ENCODE measurements at places on chromosomes 3 and 15.
A peak's percentile ranks its signal among the peaks of the same experiment; 100 is the strongest.

GRCh38 chr3:50926868-50927267 lies 252.1 kb downstream of the DOCK3 start:
- no peak for DNase-seq

DNA sequence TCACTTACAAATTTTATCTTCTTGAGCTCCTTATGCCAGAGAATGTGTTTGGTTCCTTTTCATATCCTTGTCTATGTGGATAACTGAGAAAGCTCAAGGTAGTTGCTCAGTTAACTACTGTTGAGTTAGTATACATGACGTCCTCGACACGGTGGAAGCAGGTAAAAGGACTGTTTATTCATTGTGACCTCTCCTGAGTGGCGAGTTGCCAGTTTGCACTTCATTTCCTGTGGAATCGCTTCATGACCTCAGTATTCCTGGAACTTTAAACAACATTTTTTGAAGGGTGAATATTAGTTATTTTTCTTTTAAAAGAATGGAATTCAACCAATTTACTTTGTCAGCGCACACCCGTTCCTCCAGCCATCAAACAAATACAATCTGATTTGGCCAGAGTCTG lies 1.2 kb upstream of the TPRG1 start:
- DNase-seq: no peak

DNA sequence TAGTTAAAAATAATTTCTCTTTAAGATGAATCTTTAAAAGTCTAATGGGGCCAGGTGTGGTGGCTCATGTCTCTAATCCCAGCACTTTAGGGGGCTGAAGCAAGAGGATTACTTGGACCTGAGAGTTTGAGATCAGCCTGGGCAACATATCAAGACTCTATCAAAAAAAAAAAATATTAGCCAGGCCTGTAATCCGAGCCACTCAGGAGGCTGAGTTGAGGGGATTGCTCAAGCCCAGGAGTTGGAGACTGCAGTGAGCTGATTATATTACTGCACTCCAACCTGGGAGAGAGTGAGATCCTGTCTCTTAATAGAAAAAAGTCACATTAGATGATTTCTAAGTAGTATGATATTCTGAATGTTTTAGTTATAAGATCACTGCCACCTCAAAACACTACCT lies 322.0 kb upstream of the MANF start:
- DNase-seq: no peak

DNA sequence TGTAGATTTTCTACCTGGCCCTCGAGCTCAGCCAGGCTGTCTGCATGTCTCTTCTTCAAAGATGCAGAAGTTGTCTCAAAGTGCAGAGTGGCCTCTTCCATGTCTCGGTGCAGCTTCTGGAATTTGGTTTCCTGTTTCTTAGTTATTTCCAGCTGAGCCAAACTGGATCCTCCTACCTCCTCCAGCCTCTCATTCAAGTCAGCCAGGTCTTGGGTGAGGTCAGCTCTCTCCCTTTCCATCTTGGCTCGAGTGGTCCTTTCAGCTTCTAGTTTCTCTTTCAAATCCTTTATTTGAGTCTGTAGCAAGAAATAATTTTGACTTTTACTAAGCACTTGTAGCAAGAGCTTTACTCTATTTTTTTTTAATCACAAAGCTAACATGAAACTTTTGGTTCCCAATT lies 81.8 kb downstream of the MYH15 start:
- no peak for DNase-seq

GRCh38 chr15:76495487-76495886 lies 158.9 kb downstream of the ISL2 start:
- no peak for DNase-seq

- no peak for DNase-seq
Measured at GRCh38 chr3:165855581-165855980, 18.4 kb upstream of the BCHE start.

DNA sequence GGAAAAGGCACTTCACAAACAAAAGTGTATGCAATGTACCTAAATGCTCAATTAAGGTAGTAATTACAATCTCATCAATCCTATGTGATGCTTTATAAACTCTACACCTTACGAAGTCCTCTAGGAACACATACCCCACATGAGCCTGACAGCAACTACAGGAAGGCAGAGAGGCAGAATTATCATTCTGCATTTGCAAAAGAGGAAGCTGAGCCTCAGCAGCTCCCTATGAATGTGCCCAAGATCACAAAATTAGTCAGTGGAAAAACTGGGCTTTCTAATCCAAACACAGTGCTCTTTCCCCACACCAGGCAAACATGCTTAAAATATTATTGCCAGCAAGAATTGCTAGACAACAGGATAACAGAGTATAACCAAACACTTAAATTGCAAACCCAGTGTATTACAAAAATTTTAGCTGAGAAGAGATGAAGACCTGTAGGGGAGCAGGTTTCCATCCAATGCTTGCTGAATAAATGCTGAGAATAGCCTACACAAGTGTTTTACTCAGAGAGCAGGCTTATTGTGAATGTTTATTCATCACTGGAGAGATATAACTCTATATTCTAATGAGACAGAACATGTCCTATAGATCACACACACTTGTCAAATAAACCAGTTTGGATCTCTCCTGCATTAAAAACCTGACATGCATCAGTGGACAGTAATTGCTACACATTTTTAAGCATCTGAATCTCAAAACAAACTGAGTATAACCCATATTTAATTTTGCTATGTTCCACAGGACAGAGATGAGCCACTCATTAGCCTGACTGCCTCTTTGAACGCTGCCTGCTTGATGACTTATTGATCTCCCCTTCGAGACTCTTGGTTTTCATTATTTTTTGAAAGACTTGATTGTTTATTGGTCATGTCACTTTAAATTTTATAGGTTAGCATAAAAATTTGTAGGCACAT lies 62.2 kb downstream of the PLCH1 start:
- no peak for DNase-seq

DNA sequence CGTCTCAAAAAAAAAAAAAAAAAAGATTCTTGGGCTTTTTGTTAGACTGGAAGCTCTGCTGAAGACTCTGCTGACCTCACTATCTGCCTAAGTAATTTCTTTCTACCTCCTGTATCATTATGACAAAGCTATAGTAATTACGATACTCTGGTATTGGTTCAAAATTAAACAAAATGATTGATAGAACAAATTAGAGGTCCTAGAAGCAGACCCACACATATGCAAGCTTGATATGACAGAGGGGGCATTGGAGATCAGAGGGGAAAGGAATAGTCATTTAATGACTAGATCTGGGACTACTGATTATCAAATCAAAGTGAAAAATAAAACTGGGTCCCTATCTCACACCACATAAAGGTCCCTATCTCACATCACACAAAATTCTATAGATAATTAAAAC lies 21.9 kb upstream of the AP3B2 start:
- DNase-seq: no peak

GRCh38 chr15:97875513-97876280 lies 84.8 kb upstream of the ARRDC4 start:
- no peak for DNase-seq

- peak; percentile 60 for DNase-seq
Measured at GRCh38 chr3:196712514-196713413, 587 bp downstream of the PIGX start.

- peak; percentile 2 for DNase-seq
Measured at GRCh38 chr3:48299746-48300712, 33.4 kb downstream of the SPINK8 start.

DNA sequence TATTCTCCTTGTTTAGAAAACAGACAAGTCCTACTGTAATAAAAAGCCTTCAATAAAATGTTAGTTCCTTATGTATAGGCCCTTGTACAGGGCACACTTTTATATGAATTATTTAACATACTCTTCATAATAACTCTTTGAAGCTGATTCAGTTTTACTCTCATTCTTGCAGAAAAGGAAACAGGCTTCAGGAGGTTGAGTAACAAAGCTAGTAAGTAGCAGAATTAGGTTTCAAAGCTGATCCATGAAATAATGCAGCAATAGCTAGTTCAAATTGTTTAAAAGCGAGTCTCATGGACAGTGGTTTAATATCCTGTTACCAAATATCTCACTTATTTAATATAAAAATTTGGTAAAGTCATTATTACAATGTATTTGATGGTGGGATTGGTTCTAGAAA lies 25.0 kb downstream of the TCF12 start:
- DNase-seq: no peak

DNA sequence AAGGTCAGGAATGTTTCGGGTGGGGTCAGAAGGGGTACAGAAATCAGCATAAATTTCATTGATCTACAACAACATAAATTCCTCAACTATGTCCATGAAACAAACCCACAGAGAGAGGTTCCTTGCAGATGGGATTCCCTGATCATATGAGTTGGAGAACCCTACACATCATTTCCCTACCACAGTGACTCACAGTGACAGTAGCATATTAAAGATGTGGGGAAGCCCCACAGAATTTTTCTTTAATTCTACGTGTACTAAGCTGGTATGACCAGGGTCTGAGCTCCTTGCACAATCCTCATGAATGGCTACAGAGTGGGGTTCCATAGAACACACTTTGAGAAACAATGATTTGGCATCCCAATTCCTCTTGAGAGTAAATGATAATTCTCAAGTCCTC lies 116.9 kb upstream of the RAD18 start:
- no peak for DNase-seq

GRCh38 chr15:68691705-68692104 lies 112.9 kb downstream of the CORO2B start:
- DNase-seq: no peak

DNA sequence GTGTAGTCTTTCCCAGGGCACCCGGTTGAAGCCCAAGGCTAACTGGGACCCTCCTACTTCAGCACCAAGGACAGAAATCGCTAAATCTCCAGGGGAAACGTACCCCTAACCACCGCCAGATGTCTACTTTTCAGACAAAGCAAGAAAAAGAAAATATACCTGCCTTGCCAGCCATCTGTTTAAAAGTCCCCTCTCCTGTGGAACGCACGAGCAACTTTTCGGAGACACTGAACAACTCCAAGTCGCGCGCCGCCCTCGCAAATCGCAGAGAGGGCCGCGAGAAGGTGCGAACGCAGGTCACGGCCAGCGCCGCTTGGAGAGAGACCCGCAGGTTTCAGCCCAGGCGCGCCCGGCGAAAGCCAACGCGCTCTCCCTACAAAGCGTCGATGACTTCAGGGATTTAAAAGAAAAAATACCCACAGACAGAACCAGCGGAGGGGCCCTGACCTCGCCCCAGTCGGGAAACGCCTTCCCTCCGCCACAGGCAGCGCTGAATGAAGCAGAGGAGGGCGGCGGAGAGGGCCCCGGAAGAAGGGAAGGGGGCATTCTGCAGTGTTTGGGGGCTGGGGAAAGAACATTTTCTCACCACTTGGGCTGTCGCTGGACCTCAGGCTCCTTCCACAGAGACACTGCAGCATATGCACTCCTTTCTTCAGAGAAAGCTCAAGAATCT lies 213.1 kb downstream of the FGF12 start:
- no peak for DNase-seq

Measured in T follicular helper cell (primary cell).